ENCODE measurements at places on chromosomes 16 and 17. TPM values are rescaled to one million over a fixed set of nuclear protein-coding genes. Genes with fewer than 3 reads are reported as not detected.

SP6 gene
- 0.15 TPM for total RNA-seq

KRT31 gene
- not detected for total RNA-seq

P2RX1 gene
- total RNA-seq: 3.3 TPM

RNF43 gene
- 1.2 TPM for total RNA-seq

GRCh38 chr16:10862438-10862837 is 14.6 kb upstream of the CIITA start:
- no peak overlapping the region for H3K27ac ChIP-seq
- DNase-seq: no peak
- H3K36me3 ChIP-seq: no peaks in the 10 kb centered on the region
- no peak overlapping the region for H3K4me3 ChIP-seq

DNA sequence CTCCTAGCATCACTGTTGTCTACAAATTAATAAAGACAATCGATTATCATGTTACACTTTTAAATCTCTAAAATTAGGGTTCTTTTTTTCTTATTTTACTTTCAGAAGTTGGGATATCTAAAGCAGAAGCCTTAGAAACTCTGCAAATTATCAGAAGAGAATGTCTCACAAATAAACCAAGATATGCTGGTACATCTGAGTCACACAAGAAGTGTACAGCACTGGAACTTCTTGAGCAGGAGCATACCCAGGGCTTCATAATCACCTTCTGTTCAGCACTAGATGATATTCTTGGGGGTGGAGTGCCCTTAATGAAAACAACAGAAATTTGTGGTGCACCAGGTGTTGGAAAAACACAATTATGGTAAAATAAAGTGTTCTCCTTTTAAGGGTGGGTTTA is 2.4 kb downstream of the RAD51C start:
- no peak for DNase-seq
- no peak overlapping the region for H3K4me3 ChIP-seq
- peaks cover 14% of the 10 kb centered on the region for H3K4me1 ChIP-seq
- H3K36me3 ChIP-seq: peaks cover 7% of the 10 kb centered on the region
- H3K27ac ChIP-seq: no peak overlapping the region

- peaks cover 29% of the 10 kb centered on the region for H3K4me1 ChIP-seq
- peak; percentile 49 for DNase-seq
- peak overlapping the region; percentile 49 for H3K27ac ChIP-seq
- H3K36me3 ChIP-seq: no peaks in the 10 kb centered on the region
- H3K27me3 ChIP-seq: no peaks in the 10 kb centered on the region
- peak overlapping the region; percentile 83 for H3K4me3 ChIP-seq
Measured at GRCh38 chr16:23836404-23837311, 875 bp downstream of the PRKCB start.

- no peak overlapping the region for H3K27ac ChIP-seq
- H3K4me3 ChIP-seq: no peak overlapping the region
- DNase-seq: no peak
- peaks cover 4% of the 10 kb centered on the region for H3K4me1 ChIP-seq
- H3K36me3 ChIP-seq: no peaks in the 10 kb centered on the region
- H3K27me3 ChIP-seq: no peaks in the 10 kb centered on the region
Measured at GRCh38 chr17:74875155-74875976, 2.6 kb upstream of the FDXR start.

Data from T-cell (primary cell).